ENCODE measurements at places on chromosomes 13 and 19.

GRCh38 chr19:10681658-10682057, 19.6 kb upstream of the QTRT1 start:
- DNase-seq = no peak

GRCh38 chr19:1085676-1086442, 9.3 kb downstream of the POLR2E start:
- DNase-seq = no peak

DNA sequence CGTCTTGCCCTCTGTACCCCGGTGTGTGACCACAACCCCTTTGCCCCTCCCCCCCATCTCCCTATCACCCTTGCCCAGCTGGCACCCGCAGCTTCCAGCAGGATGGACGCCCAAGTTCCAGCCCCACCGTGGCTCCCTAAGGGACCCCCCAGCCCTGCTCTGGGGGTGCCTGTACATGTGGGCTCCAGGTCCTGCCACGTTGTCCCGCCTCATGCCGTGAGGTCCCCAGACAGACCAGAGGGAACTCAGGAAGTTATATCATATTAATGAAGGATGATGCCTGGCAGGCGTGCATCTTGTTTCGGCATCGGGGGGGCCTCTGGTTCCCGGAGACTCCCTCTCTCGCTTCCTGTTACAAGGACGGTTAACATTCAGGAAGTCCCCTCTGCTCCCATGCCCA, 1.6 kb upstream of the PTGIR start:
- DNase-seq = no peak

GRCh38 chr19:8310342-8311055, 2.3 kb upstream of the CD320 start:
- DNase-seq = no peak

DNA sequence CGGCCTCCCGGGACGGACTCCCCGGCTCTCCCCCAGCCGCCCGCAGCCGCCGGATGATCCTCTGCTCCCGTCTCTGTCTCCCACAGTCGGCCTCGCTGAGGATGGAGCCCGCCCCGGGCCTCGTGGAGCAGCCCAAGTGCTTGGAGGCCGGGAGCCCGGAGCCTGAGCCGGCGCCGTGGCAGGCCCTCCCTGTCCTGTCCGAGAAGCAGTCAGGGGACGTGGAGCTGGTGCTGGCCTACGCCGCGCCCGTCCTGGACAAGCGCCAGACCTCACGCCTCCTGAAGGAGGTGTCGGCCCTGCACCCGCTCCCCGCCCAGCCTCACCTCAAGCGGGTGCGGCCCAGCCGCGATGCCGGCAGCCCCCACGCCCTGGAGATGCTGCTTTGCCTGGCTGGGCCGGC, 6.8 kb downstream of the ADAT3 start:
- DNase-seq = no peak

- peak; percentile 28 for DNase-seq
Observed at GRCh38 chr19:49019242-49019932, 2.5 kb upstream of the LHB start.

- no peak for DNase-seq
Observed at GRCh38 chr19:38911388-38912001, 491 bp downstream of the CCER2 start.

DNA sequence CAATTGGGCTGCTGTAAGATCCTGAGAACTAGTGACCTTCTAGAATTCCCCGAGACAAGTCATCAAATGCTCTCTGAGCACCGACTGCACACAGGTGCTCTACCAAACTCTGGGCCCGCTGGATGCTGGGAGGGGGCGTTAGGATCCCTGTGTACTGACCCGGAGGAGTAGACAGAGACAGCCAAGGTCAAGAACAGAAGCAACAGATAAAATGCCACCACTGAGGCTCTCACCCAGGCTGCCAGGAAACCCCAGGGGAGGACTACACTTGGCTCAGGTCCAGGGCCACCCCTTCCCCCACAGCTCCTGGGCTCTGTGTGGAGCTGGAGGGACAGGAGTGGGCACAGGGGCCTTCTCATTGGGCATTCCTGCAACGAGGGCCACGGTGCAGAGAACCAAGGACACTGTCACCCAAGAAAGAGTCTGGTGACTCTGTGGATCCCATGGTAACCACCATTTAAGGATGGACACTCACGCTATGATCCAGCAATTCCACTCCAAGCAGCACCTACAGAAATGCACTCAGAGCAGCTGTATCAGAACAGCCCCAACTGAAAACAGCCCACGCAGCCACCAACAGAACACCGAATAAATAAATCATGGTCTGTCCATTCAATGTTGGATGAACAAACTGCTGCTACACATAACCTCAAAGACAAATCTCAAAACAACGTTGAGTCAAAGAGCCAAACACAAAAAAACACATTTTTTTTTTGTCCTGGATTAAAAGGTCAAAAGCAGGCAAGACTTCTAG, 16.8 kb upstream of the SLC35E1 start:
- no peak for DNase-seq

- DNase-seq = no peak
Observed at GRCh38 chr19:18336121-18336520, 4.3 kb upstream of the PGPEP1 start.

- no peak for DNase-seq
Observed at GRCh38 chr13:44797685-44798084, 191.6 kb downstream of the NUFIP1 start.

- DNase-seq = peak; percentile 67
Observed at GRCh38 chr19:41997121-41997850, 3.3 kb upstream of the ATP1A3 start.

DNA sequence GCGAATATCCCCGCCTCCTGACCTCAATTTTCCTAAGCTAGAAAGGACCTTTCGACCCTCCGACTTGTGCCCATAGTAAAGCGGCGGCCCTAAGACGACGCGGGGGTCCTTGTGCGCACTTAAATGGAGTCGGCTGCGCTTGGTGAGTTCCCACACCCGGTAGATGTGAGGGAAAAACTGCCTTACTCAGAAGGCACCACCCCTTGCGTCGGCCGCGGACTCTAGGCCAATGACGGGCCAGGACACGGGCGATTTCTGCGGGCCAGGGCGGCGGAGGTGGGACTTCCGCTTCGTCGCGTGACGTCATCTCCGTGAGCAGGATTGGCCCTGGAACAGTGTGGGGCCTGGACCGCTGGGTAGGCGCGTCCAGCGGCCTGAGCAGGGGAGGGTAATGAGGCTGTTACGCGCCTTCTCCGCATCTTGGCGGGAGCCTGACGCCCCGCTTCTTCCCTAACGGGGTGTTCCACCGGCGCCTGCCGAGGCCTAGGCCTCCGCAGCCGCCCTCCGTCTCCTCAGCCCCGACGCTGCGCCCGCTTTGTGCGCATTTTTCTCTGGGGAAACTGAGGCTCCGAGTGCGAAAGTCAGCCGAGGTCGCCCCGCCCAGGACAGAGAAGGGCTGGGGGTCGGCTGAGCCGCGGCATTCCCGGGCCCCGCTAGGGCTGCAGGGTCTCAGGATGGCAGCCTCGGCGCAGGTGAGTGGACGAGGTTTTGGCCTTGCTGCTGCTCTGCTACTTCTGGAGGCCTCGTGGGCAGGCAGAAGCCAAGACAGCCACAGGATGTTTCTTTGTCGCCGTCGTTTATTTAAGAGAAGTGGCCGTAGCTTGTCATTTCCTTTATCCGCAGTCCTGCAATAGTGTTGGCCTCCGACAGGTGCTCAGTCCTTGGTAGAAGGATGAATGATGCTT, at the start of gene ZNF543:
Gene ZNF543, plus strand, starts transcription at position 293 of the 905 bp plus-strand sequence. Its CDS starts 382 bp downstream, at position 675.
- peak; percentile 99 for DNase-seq

GRCh38 chr13:99845161-99845874, 126.2 kb downstream of the ZIC5 start:
- no peak for DNase-seq

DNA sequence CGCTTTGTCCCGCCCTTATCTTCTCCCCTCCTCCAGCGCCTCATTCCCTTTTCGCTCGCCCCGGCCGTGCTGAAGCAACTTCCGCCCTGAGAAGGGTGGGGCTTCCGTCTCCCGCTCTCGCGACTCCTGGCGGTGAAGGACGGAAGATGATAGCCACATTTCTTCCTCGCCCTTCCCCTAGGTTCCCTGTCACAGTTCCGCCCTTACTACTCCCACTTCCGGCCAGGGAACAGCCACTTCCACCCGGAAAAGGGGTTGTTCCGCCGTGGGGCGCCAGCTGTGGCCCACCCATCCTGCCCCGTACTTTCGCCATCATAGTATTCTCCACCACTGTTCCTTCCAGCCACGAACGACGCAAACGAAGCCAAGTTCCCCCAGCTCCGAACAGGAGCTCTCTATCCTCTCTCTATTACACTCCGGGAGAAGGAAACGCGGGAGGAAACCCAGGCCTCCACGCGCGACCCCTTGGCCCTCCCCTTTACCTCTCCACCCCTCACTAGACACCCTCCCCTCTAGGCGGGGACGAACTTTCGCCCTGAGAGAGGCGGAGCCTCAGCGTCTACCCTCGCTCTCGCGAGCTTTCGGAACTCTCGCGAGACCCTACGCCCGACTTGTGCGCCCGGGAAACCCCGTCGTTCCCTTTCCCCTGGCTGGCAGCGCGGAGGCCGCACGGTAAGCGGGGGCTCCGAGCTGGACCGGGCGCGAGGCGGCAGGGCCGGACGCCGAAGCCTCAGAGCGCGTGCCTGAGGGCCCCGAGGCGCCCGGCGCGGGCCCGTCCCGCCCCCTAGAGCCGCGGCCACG, at the start of gene RPS19:
Gene RPS19, plus strand, starts transcription at position 638 of the 801 bp plus-strand sequence. CDS start 520 bp downstream, outside the sequence.
- peak; percentile 100 for DNase-seq

DNA sequence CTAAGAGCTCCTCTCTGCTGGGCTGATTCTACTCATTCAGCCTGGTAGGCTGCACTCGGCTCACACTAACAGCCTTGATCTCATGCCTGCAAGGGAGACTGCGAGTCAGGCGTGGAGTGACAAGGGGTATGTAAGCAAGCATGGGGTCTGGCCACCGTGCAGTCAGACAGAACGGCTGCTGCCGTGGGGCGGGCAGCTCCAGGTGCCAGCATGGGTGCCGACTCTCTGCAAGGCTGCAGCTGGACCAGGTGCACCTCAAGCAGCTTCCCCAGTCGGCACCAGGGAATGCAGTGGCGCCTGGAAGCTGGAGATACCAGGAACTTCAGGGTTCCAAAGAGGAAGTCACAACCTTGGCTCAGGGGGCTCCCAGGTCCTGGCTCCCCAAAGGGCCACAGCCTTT, 892.3 kb downstream of the OLFM4 start:
- DNase-seq = no peak

DNA sequence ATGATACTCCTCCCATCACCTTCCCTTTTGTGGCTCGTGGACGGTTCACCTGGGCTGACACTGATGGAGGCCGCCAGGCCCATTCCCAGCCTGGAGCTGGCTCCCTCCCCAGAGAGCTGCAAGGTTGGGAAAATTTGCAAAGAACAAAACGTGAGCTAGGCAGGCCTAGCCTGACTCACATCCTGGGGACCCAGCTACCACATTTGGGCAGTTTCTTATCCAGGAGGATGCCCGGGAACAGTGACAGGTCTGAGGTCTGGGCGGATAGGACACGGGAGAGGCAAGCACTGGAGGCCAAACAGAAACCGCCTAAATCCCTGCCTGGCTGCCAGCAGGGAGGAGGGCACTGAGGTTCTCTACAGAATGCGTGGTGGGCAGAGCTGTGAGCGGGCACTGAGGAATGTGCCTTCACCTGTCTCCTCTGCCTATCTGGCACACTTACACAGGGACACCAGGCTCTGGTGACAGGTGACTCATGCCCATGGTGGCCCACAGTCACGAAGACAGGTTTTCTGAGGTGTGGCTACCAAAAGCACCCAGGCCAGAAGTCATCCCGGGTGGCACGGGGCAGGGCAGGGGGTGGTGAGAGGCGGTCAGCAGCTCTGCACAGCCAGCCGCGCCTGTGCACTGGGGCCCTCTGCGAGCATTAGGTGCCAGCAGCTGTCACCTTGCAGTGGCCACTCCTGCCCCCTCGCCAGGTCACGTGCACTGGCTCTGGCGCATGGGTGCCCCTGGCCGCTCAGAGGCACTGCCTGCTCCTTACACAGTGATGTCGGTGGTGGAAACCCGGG, 23.2 kb downstream of the SH3GL1 start:
- DNase-seq = no peak

DNA sequence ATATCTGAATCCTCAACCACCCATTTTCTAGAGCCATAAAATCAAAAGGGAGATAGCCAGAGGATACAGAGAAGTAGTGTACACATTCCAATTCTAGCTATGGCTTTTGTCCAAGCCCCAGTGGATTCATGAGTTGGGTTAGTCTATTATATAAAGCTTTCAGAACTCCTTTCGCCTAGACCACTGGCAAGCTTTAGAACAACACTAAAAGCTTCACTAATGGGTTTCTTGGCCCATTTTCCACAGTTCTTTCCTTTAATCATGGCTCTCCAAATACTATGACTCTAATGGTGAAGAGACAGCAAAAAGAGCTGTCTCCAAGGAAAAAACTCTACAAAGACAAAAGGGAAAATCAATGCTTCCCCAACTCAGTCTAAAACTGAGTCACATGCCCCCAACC, 48.2 kb upstream of the SLITRK5 start:
- peak; percentile 50 for DNase-seq

DNA sequence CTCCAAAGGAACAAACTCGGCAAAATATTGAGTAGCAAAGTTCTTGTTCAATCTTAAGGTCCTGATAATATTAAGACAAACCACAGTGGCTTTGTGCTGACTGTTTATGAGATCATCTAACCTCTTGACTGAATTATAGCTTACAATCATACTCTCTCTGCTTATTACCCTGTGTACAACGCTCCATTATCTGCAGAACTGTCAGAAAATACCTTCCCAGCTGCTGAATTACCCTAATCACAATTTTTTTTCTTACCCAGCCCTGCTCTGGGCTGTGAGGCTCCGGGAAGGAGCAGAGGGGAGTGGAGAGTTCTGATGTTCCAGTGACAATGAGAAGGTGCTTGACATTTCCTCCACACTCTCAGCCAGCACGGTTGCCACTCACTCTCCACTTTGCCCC, 64.8 kb downstream of the DCT start:
- no peak for DNase-seq

GRCh38 chr19:42281146-42281826, 12.2 kb downstream of the CIC start:
- DNase-seq = peak; percentile 87

GRCh38 chr19:19602136-19602712, 16.3 kb downstream of the PBX4 start:
- DNase-seq = no peak

- DNase-seq = no peak
Observed at GRCh38 chr13:85091631-85092234, 707.5 kb downstream of the SLITRK6 start.

DNA sequence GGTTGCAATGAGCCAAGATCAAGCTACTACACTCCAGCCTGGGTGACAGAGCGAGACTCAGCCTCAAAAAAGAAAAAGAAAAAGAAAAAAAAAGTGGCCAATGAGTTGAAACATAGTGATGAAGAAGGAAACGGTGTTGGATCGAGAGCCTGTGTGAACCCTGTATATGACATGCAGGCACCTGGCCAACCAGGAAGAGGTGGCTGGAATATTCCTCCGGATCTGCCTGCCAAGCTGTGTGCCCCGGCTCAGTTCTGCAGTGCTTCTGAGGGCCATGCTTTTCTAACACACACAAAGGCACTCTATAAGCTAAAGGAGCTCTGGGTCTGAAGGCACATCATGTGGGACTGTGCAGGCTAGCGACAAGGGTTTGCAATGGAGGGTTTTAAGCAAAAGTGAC, 3.7 kb upstream of the ZNF444 start:
- no peak for DNase-seq
